ENCODE measurements at places on chromosomes 2 and 18. TPM values are rescaled to one million over a fixed set of nuclear protein-coding genes. Genes with fewer than 3 reads are reported as not detected.

GRCh38 chr2:182824056-182824766 is 42.2 kb downstream of the FRZB start:
- no peak for DNase-seq

DNA sequence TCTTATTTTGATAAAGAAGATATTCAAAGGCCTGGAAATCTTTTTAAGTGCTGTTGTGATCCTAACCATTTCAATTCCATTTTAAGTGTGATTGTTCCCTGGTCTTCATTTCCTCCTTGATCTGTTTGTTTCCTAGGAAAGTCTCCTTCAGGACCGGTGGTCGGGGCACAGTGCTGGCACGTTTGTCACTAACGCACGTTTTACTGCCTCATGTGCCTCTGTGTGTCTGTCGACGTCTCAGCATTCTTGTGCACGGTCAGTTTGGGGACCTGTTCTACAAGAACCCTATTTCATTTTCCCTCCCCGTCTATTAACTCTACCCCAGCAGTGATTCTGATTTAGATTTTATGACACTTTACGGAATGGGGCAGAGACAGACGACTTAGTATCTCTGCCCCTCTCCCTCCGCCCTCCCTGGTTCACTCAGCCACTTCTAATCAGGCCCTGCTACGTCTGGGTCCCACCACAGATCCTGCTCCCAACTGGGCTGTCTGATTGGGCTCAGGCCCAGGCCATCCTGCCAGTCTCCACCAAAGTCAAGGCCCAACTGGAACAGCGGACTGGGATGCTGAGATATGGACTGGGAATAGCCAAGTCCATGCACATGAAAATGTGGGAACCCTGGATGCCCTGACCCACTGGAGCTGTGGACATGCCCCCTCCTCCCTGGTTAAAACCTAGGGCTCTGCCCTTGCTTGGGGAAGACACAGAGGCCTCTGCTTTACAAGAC is 95.6 kb downstream of the TWIST2 start:
- DNase-seq: no peak

The REEP1 gene
- total RNA-seq: 7.8 TPM

GRCh38 chr2:36485521-36485920 is 112.4 kb downstream of the FEZ2 start:
- DNase-seq: peak; percentile 87

DNA sequence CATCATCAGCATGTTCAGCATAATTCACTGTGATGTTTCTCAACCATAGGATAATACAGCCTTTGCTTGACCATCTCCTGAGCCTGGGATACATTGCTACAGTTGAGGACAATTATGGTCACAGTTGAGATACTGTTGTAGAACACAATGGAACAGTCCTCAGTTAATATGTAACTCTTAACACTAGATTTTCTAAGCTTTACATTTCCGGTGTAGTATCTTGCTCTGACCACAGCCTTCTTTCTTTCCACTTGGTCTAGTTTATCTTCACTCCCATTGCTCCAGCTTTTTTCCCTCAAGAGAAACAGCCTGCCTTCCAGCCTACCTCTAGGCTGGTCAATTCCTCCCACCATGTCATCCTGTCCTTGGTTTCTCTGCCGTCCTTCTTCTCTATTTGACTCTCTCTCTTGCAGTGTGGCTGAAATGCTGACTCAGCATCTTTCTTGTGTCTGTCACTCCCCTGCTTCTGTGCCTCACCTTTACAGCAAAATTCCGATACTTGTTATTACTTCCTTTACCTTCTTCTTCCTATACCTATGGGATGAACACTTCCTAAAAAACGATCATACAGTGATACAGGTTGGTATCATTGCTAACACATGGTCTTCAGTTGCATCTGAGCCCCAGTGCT is 80.5 kb downstream of the CTNNA2 start:
- DNase-seq: no peak
